ENCODE measurements at places on chromosomes 16 and 17.

DNA sequence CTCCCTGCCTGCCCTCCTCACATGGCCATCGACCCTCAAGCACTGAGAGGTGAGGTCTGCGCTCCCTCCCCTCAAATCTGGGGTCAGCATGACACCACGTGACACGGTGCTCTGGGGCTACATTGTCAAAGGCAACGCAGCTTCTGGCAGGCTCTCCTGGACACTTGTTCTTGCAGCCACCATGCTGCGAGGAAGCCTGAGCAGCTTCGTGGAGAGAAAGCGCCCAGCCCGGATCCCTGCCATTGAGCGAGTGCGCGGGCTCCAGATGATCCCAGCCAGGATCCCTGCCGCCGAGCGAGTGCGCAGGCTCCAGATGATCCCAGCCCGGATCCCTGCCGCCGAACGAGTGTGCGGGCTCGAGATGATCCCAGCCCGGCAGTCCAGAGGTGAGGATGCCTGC, 70.9 kb upstream of the METRNL start:
- DNase-seq, result no peak

DNA sequence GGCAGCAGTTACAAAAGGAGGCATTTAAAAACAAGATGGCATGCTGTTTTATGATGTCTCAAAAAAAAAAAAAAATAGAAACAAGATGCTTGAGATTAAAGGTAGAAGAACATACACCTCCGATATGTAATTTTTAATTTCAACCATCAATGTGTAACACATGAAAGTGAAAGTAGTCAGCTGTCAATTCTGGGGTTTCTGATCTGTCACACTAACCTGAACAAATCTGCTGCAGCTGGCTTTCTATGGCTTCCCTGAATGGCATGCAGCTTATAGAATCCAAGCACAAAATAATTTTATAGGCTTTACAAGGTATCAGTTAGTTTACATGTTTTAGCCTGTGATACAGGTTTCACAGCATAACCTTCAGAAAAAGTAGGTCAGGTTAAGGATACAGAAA, 13.5 kb downstream of the GLYR1 start:
- DNase-seq, result no peak

DNA sequence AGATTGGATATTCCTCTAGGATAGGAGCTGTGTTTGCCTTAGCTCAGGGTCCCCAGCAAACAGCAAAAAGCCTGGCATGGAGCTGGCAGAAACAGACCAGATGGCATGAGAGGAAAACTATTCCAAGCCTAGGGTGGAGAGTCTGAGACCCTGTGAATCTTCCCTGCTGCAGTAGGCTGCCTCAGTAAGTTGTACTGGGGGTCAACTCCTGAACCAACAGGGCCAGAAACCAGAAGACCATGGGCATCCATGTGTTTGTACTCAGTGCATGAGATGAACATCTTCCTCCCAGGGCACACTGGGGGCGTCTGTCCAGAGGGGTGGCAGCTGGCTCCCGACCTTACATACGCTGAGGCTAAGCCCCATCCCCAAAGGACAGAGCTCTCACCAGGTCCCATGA, 214.4 kb downstream of the C16orf78 start:
- DNase-seq, result no peak

DNA sequence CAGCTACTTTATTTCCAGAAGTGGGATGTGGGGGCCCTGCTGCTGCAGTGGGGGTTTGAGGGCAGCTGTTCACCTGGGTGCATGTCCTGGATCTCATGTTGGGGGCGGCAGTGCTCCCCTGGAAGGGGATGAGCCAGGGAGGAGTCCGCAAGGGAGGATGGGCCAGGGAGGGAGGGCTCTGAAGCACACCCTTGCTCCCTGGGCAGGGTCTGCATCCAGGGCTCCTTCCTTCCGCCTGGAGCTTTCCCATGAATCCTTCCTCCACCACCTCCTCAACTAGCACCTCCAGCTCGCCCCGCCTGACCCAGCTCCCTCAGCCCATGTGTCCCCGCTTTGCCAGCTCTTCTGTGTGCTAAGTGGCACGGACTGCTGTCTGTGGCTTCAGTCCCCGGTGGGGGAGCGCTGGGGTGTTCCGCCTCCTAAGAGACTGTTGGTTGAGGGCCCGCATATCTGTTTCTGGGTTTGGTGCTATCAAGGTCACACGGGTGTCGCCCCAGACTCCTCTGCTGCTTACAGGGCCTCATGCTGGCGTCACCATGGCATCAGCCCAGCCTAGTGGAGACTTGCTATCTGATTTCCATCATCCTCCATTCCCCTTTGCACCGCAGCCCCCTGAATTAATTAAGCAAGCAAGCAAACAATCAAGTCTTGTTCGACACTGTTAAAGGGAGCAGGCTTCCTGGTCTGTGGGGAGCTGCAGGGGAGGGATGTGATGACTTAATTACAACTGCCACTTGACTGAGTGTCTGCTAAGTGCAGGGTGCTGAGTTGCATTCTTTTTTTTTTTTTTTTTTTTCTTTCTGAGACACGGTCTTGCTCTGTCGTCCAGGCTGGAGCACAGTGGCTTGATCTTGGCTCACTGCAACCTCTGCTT, 71.8 kb downstream of the PRKCA start:
- DNase-seq, result no peak

GRCh38 chr17:79434215-79434614, 176.6 kb downstream of the RBFOX3 start:
- DNase-seq, result no peak

GRCh38 chr16:30805056-30805369, 18.0 kb upstream of the ZNF629 start:
- no peak for DNase-seq

DNA sequence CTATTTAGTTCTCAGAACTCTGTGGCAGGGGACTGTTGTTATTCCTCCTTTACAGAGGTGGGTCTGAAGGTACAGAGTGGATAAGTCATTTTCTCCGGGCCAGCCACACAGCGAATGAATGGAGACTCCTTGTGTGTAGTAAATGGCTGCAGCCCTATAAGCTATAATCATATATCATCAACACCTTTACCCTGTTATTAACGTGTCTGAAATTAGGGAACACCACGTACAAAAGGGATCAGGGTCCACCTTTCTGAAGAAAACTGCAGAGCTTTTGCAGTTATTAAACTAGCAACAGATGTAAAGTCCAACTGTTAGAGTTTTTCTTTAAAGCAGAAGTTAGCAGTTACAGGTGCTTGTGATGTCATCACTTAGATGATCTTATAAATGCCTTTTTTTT, 696.7 kb downstream of the MAF start:
- DNase-seq, result no peak

GRCh38 chr16:28166394-28167208, 45.2 kb downstream of the XPO6 start:
- peak; percentile 70 for DNase-seq

GRCh38 chr16:57289391-57290257, 5.2 kb upstream of the PLLP start:
- DNase-seq, result no peak

DNA sequence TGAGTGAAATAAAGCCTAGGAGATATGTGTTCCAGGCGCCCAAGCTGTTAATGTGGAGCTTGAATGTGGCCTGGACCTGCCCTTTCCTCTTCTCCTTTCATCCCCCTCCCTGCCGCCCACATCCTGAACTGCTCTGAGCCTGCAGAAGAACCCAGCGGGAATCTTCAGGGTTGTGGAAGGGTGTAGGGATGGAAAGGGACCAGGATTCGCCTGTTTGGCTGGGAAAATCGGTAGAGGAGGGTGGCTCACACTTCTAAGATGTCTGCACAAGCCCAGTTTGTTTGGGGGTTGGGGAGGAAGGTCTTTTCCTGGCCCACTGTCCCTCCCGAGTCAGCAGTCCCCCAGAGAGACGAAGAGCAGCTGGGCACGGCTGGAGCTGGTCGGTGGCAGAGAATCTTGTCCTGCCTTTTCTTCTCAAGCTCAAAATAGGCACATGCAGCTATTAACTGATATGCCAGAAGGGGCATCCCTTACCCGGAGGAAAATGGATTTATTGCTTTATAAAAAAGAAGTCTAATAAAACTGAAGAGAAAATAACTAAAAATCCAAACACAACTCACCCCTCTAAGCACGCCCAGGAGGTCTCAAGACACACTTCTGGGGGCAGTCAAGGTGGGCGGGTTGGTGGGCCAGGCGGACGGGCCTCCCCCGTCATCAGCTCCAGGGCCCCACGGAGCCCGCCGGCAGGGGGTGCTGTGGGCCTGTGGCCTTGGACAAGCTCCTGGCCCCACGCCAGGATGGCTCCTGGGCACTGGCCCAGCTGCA, 11.5 kb upstream of the PITPNA start:
- DNase-seq, result peak; percentile 82

DNA sequence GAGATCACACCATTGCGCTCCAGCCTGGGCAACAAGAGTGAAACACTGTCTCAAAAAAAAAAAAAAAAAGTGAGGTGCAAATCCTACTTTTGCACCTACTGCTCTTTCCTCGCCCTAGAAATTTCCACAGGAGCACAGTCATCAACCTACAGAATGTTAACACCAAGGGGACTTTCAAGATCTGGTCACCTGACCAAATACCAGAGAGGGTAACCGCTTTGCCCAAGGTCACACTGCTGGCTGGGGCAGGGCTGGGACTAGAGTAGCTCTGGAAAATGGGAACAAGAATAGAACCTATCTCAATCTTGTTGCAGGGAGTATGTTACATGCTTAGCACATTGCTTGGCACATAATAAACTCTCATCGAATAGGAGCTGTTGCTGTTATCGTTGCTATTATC, 6.3 kb upstream of the MLLT6 start:
- DNase-seq, result no peak

GRCh38 chr16:425740-426114, 278 bp downstream of the RAB11FIP3 start:
- DNase-seq, result no peak

GRCh38 chr17:46020023-46020761, 21.1 kb downstream of the STH start:
- no peak for DNase-seq

DNA sequence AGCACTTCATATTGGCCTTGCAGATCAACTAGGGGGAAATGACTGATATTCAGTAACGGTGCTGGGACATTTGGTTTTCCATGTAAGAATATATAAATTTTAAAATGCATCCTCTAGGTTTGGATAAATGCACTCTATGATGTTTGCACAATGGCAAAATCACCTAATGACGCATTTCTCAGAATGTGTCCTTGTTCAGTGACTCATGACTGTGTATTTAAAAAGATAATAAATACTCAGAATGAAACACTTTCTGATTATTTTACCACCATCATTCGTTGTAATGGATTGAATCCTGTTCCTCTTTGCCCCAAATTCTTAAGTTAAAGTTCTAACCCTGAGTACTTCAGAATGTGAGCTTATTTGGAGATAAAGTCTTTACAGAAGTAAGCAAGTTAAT, 17.2 kb upstream of the ADGRG1 start:
- DNase-seq, result no peak

- DNase-seq, result no peak
These were observed 5.5 kb downstream of the MFSD6L start for GRCh38 chr17:8793649-8794048.

DNA sequence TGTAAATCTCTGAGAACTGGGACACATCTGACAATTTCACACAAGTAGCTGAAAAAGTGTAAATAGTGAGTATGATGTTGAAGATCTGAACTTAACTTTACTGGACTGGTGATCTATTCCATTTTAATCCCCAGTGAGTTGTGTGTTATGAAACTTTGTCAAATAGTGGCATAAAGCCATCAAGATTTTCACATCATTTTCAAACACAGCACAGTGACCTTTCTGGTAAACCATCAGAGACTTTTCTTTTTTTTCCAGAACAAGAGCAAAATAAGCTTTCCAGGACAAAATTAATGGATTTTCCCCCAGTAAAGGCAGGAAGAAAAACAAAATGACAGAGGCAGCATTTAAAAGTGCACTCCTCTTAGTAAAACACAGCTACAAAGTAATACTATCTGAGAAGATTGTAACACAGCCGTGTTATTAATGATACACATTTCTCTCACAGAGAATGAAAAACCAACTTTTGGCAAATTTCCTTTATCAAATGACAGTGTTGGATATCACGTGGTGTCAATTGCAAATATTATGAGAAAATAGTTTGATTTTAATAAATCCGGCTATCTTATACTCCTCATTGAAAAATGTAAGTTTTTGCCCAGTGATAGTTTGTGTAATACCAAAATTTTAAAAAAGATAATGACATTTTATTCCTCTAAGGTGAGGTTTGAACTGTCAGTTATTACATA, 16.8 kb upstream of the COL1A1 start:
- peak; percentile 62 for DNase-seq

GRCh38 chr17:68972119-68972704, 17.0 kb upstream of the ABCA8 start:
- peak; percentile 59 for DNase-seq

DNA sequence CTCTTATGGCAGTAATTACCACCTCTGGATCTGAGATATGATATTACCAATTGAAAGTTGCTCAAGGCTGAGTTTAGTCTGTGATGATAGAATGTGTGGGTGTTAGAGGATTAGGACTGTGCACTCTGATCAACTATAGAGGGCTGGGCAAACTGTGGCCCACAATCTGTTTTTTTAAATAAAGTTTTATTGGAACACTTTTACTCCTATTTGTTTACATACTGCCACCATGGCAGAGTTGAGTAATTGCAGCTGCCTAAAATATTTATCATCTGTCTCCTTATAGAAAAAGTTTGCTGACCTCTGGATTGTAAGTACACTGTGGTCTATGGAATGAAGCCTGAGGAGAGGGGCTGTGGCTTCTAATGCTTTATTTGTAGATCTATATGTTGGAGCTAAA, 71.5 kb upstream of the N4BP1 start:
- DNase-seq, result peak; percentile 2

DNA sequence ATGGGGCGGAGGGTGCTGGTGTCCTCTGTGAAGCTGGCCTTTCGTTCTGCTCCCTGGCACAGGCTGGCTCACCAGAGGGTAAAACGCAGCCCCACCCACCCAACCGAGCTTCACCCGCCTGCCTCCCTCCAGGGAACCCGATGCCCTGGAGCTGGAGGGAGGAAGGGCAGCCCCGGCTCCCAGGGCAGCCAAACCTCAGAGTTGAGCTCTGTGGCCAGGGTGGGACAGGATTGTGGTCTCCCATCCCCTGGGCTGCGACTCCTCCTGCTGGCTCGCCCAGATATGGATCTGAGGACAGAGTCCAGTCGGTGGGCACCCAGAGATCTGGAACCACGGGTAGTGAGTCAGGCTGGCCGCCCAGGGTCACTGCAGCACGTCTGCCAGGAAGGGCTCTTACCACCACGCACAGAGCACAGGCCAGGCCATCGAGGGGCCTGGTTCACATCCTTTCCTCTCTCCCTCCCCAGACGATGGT, 42.6 kb upstream of the CHMP6 start:
- DNase-seq, result no peak

DNA sequence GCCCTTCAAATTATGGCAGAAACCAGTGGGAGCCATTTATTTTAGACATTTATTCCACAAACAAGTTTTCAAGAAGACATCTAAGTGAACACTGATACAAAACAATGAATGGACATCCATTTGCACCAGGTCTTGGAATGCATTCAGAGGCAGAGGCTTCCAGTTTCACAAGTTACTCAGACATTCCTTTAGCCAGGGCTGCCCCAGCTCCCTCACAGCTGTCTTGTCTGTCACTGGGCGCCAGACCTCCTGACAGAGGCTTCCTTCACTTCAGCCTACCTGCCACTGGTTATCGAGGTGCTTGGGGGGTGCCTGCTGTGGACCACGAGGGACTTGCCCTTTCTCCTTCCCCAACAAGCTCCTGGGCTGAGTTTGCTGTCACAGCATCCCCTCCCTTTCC, 19.2 kb downstream of the AQP8 start:
- peak; percentile 17 for DNase-seq

- DNase-seq, result peak; percentile 40
These were observed 5.1 kb upstream of the PYY start for GRCh38 chr17:43958748-43959352.
